ENCODE measurements at places on chromosomes 6 and 20.

DNA sequence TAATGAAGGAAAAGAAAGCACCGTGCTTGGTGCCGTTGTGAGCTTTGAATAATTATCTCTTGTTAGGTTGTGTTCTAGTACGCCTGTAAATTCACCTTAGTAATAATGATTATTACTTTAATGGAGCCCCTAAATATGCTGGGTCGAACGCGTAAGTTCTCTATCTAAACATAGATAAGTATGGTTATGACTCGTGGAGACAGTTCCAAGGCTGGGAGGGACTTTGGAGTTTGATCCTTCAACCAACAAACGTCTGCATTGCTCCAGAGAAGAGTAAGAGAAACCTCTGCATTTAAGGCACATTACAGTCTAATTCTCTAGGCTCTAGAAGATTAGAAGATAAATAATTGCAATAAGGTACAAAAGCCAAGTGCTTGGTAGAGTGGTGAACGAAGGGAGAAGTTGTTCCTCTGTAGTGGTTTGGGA is 514 bp downstream of the ACOT13 start:
- no peak for DNase-seq

DNA sequence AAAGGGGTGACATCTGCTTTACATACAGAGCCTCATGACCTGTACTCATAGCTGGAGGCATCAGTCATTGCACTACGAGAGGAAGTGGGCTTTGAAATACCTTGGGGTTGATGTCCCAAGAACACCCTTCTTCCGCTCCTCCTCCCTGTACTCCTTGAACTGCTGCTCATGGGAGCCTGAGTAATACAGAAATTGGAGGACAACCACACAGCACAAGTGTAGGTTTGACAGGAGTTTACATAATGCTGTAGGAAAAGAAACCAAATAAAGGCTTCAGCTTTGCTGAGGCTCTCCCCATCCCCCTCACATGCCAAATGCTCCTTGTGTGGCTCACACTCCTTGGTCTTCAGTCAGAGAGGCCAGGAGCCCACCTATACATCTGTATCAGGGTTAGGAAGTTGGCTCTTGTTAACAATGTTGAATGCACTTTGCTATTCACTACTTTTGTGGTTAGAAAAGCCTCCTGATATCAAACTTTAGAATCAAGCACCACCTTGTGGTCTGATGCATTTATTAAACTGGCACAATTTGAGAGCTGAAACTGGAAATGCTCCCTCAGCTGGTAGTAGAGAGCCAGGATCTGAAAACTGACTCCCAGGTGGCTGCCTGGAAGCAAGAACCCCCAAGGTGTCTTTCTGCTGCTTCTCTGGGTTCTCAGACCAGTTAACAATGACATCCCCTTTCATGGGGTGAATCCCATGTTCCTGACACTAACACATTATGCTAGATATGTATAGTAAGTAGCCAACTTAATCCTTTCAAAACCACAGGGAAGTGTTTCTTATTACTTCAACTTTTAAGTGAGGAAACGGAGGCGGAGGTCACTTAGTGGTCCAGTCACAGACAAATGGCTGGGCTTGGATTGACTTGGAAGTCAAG is 56.2 kb upstream of the EDN1 start:
- no peak for DNase-seq

- no peak for DNase-seq
Measured at GRCh38 chr6:121697921-121698320, 262.5 kb downstream of the GJA1 start.

DNA sequence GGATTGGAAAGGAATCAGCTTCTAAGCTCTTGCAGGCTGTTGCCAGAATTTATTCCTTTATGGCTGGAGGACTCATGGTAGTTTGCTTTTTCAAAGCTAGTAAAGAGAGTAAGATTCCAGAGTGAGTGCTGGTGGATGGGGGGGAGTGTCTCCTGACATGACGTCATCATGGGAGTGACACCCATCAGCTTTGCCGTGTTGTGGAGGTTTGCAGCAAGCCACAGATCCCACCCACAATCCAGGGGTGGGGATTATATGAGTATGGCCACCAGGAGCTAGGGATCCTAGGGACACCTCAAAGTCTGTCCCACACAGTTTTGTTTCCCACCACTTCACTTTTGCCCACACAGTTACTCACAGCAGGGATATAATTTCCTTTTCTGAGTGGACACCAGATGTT is 28.7 kb upstream of the PMEPA1 start:
- DNase-seq, result no peak

DNA sequence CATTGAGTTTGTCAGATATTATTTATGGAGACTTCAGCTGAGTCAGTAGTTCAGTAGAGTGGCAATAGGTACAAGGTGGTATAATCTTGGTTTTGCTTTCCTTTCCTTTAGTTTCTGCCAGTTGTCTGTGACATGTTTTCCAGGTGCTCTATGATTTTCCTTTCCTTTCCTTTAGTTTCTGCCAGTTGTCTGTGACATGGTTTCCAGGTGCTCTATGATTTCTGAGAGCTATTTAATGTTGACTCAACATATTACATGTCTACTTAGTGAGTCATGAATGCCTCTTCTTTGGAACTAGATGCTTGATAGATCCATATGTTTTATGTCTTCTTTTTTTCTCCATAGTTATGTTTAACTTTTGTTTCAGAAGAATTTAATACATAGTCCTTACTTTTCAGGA is 186.4 kb upstream of the DEFB112 start:
- no peak for DNase-seq

- no peak for DNase-seq
Measured at GRCh38 chr20:42779216-42779615, 410.5 kb downstream of the PTPRT start.

- no peak for DNase-seq
Measured at GRCh38 chr6:147040121-147040910, 163.9 kb upstream of the STXBP5 start.

- DNase-seq, result no peak
Measured at GRCh38 chr6:85670573-85670972, 27.9 kb upstream of the SYNCRIP start.

DNA sequence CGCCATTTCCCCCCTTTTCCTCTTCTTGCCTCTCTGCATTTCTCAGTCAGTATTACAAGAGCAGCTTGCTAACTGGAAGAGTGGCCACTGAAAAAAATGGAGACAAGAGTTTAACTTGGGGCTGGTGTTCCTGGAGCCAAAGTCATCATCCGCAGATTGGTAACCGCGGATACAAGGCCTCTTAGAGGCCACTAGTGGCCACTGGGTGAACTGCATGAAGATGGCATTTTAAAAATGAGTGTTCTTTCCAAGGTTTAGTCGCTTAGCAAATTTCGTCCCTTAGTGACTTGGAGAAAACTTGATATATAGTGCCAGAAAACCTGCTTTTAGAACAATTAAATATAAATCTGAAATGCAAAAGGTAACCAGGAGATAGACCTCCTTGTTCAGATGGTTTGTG is 4.8 kb downstream of the F13A1 start:
- DNase-seq, result no peak

DNA sequence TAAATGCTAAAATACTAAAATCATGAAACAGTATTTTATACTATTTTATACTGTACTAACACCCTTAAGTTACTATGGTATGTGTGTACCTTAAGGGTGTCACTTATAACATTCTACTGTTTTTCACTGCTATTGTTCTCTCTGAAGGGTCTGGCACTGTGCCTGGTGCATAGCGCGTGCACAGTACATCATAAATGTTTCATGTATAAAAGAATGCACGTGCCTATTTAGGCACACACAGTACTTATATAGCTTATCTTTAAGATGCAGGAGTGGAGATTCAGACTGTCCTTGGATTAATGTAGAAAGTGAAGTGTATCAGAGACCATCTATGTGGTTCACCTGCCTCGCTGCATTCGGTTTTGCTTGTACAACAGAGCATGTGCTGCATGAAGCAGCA is 64.0 kb upstream of the SGK1 start:
- no peak for DNase-seq

GRCh38 chr20:58894652-58895447 is 42.3 kb downstream of the GNAS start:
- no peak for DNase-seq

DNA sequence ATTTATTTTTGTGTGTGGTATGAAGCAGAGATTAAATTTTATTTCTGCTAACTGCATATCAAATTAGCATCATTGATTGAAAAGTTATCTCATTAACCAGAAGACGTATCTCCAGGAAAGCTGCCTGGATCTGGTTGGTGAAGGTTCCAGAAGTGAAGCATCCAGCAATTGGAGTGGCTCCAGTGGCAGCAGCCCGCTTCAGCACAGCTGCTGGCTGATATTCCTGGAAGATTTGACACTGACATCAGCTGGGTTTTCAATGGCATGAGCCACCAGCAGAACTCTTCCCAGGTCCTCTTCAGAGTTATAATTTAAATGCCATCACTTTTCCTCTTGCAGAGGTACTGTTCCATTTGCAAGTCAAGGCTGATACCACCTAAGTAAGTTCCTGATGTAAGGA is 363.5 kb downstream of the BCKDHB start:
- DNase-seq, result no peak

GRCh38 chr6:109372130-109372529 is 10.1 kb downstream of the CD164 start:
- DNase-seq, result no peak

GRCh38 chr6:51108563-51109234 is 290.0 kb downstream of the TFAP2B start:
- DNase-seq, result no peak

DNA sequence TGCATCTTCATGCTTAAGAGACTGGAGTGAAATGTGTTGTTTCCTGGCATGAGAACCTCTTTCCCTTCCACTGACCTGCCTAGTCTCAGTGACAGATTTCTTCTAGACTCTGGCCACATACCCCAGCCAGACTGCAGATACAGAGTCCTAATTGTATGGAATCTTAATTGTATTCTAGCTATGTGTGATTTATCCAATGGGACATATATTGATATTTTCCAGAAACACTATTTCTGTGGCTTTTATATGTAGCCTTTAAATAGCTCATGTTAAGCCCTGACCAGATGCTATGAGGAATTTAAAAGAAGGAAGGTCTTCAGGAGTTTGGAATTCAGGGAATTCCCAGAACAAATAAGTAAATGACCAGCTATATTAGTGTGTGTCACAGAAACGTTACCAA is 99.0 kb downstream of the FIG4 start:
- no peak for DNase-seq

DNA sequence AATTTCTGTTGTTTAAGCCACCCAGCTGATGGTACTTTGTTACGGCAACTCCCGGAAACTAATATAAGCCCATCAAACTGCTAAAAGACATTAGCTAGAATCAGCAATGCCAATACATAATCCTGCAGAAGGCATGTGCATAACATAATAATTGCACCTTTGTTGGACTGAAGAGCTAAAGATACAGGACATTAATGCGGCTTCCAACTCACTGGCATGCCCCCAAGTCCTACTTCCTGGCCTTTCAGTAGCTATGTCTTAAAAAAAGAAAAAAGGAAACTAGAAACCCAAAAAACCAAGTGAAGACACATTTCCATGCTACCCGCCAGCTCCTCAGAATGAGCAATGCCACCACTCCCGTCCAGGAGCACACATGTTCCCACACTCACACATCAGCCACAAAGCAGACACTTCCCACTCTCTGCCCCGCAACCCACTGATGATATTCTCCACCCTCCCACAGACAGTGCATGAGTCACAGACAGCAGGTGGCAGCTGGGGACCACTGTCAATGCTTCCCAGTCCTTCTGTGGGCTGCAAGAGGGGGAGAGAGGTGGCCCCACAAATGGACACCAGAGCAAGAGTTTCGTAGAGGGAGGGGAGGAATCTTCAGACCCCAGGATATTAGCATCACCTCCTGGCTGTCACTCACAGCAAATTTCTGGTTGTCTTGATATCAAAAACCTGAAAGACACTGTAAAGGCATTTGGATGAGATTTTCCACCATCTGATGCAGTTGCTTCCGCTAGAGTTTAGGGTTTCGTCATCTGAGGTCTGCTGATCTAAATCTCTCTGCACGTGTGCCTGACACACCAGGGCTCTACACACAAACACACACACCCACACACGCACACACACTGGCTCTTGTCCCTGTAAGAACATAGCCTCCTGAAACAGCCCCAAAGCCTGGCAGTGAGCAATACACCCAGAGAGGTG is 32.8 kb downstream of the GFOD1 start:
- DNase-seq, result no peak

GRCh38 chr6:129672881-129673631 is 36.9 kb downstream of the ARHGAP18 start:
- no peak for DNase-seq

DNA sequence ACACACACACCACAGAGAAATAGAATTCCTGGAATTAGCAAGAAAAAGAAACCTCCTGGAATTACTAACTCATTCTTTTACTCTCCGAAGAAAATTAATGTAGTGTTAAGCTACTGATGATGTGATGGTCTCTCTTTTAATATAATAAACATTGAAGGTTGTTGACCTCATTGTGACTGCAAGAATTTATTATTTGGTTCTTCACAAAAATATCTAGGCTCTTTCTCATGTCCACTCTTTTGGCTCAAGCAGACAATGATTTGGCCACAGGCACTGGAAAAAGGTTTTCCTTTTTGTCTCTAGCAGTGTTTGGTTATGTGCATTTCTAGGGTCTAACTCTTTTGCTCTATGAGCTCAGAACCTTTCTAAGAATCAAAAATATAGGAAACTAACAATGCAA is 811.9 kb downstream of the TENT5A start:
- no peak for DNase-seq

DNA sequence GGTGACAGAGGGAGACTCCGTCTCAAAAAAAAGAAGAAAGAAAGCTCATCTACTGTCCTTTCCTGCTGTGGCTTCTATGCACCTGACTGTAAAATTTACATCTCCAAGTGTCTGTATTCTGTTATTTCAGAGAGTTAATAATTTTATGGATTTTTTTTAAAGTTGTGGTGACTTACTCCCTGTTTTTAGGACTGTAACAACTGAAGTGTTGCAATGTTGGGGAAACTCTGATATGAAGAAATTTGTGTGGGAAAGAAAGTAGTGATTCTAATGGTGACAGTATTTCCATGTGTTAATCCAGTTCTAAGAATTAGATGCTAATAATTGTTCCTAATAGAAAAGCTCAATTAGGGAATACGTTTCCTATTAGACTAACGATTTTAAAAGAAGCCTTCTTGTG is 27.4 kb downstream of the STX11 start:
- no peak for DNase-seq

GRCh38 chr6:142783499-142783898 is 161.5 kb downstream of the HIVEP2 start:
- DNase-seq, result no peak

DNA sequence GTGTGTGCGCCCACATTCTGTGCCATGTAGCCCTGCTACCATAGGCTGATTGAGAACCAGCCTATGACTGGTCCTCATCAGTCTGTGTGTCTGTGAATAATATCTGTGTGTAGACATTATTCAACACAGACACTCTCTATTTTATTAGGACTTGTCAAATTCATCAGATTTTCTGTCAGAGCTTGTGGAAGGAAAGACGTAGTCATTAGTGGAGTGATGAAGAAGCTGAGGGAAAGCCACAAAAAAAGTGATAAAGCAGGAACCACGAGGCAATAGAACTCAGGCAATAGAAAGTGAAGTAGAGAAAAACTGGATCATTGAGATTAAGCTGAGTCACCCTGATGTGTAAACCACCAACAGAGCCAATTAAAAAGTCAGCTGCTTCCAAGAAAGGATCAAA is 122.2 kb upstream of the MARCKS start:
- DNase-seq, result no peak
